ENCODE measurements at places on chromosomes 11 and 22.

GRCh38 chr11:119019996-119020395, 1.4 kb downstream of the TRAPPC4 start:
- no peak for DNase-seq

DNA sequence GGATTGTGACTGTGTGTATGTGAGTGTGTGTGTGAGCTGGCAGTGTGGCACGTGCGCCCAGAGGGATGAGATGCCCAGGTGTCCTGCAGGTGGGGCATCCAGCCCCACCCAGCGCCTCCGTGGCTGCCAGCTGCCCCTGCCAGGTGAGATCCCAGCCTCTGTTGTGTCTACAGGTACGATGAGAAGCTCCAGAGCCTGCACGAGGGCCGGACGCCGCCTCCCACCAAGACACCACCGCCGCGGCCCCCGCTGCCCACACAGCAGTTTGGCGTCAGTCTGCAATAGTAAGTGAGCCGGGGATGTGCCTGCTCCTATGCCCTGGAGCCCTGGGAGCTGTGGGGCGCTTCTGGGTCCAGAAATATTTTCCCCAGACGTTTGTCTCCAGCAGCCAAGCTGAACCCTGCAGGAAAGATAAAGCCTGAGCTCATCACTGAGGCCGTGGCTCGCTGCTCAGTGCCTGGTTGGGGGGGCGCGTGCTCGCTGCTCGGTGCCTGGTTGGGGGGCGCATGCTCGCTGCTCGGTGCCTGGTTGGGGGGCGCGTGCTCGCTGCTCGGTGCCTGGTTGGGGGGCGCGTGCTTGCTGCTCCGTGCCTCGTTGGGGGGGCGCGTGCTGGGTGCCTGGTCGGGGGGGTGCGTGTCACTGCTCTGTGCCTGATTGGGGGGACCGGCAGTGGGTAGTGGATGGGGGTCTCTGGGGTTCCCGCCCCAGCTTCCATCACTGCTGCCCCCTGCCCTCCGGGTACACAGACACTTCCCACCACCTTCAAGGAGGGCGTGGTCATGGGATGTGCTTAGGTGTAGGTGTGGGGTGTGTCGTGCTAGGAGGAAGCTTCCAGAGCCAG, 73.2 kb downstream of the ARHGAP8 start:
- DNase-seq = no peak

DNA sequence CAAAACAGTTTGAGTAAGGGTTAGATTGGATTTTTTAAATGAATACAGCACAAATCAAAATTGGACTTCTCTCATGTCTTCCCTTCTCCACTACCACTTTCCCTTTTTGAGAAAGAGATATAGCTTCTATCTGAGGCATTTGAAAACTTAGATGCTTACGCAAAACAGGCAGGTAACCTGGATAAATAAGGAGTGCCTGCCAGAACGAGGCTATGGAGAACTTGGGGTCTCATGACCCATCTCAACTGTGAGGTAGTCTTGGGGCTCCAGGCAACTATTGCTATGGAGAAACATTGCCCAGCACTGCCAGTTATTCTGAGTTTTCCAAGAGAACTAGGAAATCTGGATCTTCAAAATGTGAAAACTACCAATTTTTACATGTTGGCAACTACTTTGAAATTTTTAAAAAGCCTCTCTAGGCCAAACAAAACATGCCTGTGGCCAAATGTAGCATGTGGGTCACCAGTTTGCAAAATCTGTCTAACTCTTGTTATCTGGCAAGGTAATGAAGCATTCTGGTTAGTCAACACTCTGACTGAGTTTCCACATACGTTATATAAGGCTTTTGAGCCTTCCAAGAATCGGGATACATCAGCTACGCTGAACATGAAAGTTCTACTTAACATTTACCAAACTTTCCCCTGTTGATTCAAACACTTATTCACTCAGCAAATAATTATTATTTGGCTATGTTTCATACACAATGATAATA, 752.7 kb downstream of the KCNA4 start:
- no peak for DNase-seq

- DNase-seq = no peak
These were observed 87.5 kb downstream of the TP53I11 start for GRCh38 chr11:44863231-44863630.

DNA sequence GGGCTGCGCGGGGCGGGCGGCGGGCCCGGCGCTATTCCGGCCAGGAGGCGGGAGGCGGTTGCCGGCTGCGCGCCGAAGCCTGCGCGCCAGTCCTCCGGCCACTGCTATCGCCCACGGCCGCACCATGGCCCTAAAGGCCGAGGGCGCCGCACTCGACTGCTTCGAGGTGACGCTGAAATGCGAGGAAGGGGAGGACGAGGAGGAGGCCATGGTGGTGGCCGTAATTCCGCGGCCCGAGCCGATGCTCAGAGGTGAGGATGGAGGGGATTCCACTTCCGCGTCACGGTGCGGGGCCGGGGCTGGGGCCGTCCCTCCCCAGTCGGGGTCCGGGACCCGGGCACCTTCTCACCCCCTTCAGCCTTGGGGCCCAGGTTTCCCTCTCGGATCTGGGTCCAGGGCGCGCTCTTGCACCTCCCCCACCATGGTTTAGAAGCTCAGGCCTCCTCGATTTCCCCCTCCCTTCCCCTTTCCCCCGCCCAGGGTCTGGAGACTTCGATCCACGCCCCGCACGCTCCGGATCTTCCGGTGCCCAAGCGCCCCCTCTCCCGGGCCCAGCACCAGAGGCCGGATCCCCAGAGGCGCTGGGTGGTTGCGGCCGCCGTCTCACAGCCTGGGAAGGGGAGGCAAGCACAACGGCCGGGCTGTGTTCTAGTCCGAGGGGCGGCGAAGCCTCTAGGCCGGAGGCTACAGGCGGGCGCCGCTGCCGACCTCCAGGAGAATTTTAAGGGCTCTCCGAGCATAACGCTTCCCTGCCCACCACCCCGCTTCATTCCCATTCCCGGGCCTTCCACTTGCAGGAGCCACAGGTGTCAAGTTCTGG, 517 bp downstream of the SPINDOC start:
- DNase-seq = no peak

DNA sequence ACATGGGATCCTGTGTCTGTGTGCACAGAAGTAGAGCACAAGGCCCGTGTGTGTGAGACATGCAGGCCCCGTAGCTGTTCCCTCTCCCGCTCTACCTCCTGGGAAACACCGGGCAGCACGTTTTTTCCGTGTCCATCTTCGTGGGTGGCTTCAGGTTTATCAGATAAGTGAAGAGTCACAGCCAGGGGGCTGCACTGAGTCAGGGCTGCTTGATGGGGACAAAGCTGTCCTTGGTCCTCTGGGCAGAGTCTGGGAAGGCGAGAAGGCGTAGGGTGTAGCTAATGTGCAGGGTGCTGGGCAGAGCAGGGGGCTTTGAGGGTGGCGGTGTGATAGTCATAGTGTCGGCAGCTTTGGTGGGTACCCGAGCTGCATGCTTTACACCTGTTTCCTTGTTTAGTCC, 23.7 kb downstream of the INCENP start:
- DNase-seq = no peak

DNA sequence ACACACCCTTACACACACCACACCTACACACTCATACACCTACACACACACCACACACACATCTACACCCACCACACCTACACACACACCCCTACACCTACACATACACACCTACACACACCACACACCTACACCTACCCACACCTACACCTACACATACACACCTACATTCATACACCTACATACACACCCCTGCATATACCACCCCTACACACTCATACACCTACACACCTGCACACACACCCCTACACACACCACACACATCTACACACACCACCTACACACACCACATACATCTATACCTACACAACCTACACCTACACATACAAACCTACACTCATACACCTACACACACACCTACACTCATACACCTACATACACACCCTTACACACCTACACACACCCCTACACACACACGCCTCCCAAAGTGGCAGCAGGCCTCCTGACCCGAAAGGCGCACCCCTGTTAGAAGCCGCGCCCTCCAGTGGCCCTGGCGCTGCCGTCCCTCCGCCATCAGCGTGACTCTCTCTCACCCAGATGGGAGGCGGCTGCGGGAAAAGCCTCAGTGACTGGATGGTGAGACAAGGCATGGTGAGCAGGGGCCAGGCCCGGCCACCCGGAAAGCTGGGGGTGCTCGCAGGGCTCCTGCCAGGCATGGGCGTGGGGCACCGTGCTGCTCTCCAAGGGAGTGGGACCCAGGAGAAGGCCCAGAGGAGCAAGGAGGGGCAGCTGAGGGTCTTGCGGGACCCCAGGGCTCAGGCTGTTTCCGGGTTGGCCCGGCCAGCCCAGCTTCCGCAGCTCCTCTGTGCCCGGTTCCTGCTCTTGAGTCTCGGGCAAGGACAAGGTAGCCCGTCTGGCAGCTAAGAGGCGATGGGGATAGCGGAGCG, 37.0 kb upstream of the HMOX1 start:
- no peak for DNase-seq

GRCh38 chr22:17481424-17481823, 81.9 kb upstream of the SLC25A18 start:
- no peak for DNase-seq

GRCh38 chr11:12540913-12541582, 133.2 kb upstream of the TEAD1 start:
- DNase-seq = no peak

DNA sequence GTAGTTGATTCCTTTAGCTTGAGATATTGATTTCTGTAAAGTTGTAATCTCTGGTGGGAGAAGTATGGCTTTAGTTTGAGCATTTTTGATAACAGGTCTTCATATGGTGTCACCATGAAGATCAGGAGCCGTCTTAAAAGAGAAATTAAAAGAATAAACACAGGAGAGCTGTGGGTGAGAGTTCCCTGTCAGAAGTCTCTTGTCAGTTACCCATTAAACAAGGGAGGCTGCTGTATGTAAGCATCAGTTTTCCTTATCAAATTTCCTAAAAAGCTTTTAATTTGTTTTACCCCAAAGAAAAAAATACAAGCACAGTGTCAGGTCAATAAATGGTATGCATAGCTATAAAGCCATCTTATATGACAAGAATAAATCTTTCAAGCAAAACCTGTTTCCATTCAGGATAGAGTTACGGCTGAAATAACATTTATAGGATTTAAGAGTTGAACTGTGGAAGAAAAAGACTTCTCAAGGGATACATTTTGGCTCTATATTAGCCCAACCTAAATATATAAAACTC, 767.5 kb downstream of the JRKL start:
- DNase-seq = no peak

- DNase-seq = no peak
These were observed 31.9 kb downstream of the PDGFB start for GRCh38 chr22:39212721-39213376.

GRCh38 chr11:23885801-23886200, 611.1 kb upstream of the LUZP2 start:
- no peak for DNase-seq

GRCh38 chr11:45904309-45904915, 2.7 kb downstream of the FREY1 start:
- no peak for DNase-seq

DNA sequence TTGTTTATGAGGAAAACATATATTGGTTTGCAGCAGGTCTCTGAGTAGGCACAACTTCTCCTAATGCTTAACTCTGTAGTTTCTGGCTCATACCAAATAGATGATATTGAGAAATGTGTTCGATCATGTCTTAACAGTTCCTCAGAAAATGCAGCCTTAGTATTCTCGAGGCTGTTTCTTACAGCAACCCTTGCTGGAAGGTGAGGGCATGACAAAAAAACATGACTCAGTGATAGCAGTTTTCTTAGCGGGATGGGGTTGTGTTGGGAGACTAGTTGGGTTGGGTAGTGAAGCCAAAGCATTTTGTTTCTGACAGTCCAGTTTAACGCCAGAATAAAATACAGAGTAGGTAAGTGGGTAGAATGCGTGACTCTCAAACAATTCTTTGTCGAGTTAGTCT, 94.7 kb upstream of the PARVA start:
- no peak for DNase-seq

- no peak for DNase-seq
These were observed 364.3 kb downstream of the LARGE1 start for GRCh38 chr22:33555814-33556522.

GRCh38 chr11:127464325-127464724, 463.8 kb upstream of the KIRREL3 start:
- no peak for DNase-seq

- DNase-seq = no peak
These were observed 7.9 kb downstream of the FEN1 start for GRCh38 chr11:61800331-61801281.

- no peak for DNase-seq
These were observed 622 bp downstream of the RBM4B start for GRCh38 chr11:66676931-66677598.
